ENCODE measurements at places on chromosomes 7 and 10.

GRCh38 chr7:158976468-158976848 is 120.1 kb downstream of the DYNC2I1 start:
- no peak for DNase-seq

GRCh38 chr10:124180044-124180745 is 86.8 kb upstream of the CHST15 start:
- no peak for DNase-seq

GRCh38 chr7:22002726-22003125 is 57.0 kb upstream of the CDCA7L start:
- DNase-seq, result no peak

DNA sequence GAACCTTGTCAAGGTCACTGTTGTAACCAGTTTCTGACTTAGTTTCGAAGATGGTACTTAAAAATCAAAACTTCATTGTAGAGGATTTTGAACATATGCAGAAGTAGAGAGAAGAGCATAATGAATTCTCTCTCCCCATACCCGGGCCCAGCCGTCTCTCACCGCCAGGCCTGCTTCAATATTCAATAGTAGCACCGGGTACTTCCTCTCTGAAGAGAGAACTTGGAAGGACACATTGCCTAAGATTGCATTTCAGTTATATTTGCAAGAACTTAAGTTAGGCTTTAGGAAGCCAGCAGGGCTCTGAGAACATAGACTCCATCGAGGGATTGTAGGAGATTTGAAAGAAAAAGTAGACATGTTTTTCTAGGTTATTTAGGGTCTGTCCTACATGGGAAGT is 19.1 kb downstream of the LMTK2 start:
- DNase-seq, result peak; percentile 41

DNA sequence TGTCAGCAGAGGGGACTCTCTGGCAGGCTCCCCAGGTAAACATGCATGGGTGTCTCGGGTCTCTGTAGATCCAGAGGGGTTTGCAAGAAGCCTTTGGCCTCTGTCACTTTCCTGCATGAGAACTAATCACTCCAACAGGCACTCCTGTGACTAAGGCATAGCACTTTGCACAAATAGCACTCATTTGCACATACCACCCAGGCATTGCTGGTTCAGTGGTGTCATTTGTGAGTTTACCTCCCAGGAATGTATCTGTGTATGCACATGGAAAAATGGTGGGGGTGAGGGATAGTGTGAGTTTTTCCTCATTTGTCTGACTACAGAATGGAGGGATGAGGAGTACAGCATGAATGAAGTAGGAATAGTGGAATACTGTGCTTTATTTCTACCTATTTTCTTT is 39.5 kb downstream of the CNNM1 start:
- no peak for DNase-seq

DNA sequence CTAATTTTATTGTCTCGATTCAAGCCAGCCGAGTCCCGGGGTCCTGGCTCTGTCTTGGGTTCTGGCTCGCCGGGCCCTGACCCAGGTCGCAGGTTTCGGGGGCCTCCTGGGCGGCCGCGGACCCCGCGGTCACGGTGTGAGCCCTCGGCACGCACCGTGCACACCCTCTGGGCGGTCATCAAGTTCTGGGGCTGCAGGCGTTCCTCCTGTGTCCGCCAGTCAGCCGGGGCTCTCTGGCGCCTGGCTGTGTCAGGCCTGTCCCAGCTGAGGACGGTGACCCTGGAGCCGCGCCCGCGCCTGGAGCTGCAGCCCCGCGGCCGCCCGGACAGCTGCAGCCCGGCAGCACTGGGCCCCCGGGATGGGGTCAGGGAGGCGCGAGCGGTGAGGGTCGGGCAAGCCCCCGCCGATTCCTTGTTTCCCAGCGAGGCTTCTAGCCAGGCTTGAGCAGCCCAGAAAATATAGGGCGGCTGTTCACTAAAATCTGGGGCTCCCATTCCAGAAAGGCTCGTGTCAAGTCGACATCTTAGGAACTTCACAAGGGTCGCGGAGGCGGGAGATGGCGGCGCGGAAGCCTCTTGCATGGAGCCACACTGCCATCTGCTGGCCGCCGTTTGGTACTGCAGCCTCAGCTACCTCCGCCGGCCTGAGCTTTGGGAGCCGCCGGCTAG is 4.2 kb upstream of the HOXA7 start:
- DNase-seq, result peak; percentile 82

DNA sequence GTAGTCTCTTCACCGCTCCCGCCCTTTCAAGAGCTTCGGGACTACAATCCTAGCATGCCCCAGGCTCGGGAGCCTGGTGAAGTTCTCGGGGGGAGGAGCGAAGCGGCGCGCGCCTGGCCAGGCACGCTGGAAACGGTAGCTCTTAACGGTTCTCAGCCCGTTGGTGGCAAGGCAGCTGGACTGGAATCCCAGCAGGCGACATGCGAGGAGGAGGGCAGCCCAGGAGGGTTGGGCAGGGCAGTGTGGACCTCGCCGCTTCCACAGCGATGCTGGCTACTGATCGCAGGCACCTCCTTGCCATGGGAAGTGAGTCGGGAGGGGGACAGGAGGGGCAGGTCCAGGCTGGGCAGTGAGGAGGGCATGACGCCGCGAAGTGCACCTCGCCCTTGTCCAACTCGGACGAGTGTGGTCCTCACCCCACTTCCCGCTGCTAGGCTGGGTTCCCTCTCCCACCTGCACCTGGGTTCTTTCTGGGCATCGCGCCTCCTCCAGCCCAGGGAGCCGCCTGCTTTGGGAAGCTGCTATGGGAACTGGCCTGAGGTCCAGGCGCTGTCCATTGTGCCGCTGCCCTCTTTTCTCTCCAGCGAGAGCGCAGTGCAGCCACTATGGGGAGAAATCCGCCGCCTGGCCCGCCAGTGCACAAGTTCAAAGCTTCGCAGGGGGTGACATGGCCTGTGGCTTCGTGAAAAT is 367.8 kb upstream of the NUPR2 start:
- DNase-seq, result no peak

DNA sequence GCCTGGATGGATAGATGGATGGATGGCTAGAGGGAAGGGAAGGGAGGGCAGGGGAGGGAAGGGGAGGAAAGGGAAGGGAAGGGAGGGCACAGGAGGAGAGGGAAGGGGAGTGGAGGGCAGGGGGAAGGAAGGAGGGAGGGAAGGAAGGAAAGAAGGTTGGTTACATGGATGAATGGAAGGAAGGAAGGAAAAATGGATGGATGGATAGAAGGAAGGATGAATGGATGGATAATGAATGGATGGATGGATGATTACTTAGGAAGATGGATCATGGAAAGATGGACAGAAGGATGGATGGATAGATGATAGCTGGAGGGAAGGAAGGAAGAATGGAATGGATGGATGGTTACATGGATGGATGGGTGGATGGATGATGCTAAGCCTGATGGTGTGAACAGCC is 451.7 kb upstream of the FOXK1 start:
- DNase-seq, result no peak

GRCh38 chr10:133177380-133178157 is 17.6 kb downstream of the KNDC1 start:
- DNase-seq, result no peak

- no peak for DNase-seq
Measured at GRCh38 chr10:123746942-123747341, 80.8 kb downstream of the GPR26 start.

DNA sequence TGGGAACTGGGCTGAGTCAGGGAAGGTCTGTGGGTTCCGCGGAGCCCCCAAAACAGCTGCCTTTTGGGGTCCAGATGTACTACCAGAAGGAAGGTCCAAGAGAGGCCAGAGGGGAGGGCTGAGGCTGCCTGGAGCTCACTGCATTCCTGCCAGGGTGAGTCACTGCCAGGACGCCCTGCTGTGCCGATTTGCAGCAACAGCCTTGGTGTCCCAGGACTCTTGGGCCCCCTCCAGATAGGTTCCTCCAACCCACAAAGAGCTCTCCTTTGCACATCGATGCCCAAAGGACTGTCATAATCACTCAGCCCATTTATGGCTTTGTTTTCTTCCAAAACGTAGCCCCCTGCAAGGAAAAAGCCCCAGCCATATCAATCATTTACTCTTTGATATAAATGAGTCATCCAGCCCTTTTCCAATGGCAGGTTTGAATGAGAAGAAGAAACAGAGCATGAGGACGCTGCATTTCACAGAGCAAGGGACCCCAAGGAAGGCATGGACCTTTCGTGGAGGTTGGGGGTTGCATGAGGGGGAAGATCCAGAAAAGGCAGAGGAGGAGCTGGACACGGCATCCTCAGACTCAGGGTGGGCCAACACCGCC is 32.2 kb upstream of the COL13A1 start:
- no peak for DNase-seq

DNA sequence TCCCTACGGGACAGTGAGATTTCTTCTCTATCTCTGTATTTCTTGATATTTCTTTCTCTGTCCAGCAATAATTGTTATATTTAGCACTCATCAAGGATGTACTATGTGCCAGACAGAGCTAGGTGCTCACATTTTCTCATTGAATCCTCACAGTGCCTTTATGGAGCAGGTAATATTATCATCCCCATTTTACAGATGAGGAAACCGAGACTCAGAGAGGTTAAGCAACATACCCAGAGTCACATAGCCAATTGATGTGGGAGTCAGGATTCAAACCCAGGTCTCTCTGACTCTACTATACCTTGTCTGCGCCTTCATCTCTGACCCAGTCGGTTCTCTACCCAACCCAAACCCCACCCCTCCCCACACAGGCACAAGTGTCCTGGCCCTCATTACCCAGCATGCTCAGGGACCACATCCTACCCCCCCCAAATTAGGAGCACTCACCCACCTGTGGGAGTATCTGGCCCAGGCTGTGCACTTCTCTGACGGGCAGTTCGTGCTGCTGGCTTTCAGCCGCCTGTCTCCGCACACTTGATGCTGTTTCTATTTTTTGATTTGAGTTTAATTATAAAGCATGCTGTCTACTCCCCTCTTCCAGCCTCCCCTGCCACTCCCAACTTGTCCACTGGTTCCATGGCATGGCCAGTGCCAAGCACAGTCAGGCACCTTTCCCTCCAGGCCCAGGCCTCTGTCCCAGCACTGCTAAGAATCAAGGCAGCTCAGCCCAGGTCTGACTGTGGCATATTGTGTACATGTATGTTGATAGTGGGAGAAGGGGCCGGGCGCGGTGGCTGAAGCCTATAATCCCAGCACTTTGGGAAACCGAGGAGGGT is 9.8 kb upstream of the SAMD8 start:
- DNase-seq, result no peak

DNA sequence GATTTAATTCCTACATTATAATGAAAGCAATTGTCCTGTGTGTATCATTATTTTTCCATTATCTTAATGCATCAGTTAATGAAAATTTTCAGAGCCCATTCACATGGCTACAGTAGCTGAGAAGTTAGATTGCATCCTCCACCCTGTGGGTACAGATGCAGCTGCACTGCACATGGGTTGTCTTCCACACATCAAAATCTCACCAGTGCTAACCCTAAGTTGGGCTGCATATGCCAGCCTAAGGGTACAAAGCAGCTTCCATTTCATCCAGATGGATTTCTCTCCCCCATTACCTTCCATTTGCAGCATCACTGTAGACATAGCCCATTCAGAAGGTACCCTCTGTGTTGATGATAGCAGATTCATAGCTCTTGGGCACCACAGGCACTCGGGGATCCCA is 74.7 kb upstream of the WDR11 start:
- DNase-seq, result no peak

GRCh38 chr7:100943693-100944092 is 5.6 kb upstream of the MUC3A start:
- no peak for DNase-seq

- DNase-seq, result no peak
Measured at GRCh38 chr10:84317174-84317573, 11.2 kb upstream of the CCSER2 start.

GRCh38 chr7:103521937-103522336 is 75.9 kb upstream of the SLC26A5 start:
- no peak for DNase-seq

- DNase-seq, result no peak
Measured at GRCh38 chr10:29701306-29701705, 66.5 kb upstream of the SVIL start.

DNA sequence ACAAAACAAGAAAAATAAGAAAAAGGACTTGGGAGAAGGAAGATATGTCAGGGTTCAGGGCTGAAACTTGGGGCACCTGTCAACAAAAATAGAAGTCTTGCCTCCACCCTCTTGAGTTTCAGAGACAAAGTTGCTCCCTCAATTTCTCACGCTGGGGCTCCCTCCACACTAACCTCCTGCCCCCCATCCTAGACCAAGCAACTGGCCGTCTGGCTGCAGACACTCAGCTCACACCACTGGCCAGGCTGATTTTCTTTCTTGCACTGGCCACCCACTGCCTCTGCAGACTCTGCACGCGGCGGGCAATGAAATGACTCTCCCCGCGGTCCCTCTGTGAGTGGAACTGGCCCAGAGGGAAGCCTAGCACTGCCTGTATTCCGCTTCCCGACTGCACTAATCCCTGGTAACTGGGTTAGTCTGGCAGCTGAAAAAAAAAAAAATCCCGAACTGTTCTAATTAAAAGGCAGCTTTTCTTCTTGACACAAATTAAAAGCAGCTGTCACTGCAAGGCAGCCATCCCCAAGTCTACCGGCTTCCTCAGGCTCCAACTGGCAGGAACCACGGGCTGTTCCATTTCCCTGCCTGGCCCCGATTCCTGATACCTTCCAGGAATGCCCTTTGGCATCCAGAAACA is 83.5 kb downstream of the SPDYE5 start:
- no peak for DNase-seq

GRCh38 chr10:127392351-127393235 is 156.5 kb upstream of the NPS start:
- no peak for DNase-seq
